ENCODE measurements at places on chromosomes 12 and 14.

GRCh38 chr14:101600891-101601605 lies 39.8 kb downstream of the DIO3 start:
- DNase-seq: peak; percentile 28

DNA sequence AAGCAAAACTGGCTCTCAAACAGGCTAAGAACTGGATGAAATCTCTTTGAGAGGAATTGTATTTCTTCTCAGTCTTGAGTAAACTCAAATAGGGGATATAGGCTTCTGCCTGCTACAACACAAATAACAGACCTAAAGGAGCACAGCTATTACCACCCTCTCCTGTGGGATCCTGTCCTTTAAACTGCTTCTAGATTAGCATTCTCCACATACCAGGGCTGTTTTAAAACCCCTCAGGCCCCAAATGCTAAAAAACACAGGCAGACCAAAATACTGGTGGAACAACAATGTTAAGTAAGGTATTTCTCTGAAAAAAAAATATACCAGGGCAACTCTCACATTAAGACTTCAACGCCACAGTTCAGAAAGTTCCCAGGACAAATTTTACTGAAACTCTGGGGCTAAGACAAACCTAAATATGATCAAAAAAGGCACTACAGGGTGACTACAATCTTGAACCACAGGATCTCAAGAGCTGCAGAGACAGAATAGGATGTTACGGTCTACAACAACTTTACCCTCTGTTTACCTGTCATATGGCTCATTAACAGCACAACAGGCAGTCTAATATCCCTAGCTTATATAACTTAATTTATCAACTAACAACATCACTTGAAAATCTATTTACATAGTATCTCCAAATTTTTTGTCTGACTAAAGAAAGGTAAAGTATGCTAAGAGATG lies 7.2 kb downstream of the CPNE8 start:
- DNase-seq: no peak

- no peak for DNase-seq
Observed at GRCh38 chr12:24411948-24412347, 462.5 kb upstream of the SOX5 start.

DNA sequence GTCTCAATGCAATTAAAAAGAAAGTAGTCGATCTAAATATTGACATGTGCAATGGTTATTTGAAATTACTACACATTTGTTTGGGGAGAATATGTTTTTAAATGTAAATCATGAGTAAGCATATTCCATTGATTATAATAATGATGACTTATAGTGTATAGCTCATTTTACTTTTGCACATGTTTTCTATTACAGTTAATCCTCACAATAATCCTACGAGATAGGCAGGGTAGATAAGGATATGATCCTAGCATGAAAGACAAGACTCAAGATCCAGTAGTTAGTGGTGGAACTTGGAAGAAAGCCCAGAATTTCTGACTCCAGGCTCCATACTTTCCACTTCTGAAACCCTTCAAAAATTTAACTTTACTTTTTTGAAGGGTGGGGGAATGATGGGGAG lies 94.0 kb downstream of the NAV3 start:
- DNase-seq: no peak

DNA sequence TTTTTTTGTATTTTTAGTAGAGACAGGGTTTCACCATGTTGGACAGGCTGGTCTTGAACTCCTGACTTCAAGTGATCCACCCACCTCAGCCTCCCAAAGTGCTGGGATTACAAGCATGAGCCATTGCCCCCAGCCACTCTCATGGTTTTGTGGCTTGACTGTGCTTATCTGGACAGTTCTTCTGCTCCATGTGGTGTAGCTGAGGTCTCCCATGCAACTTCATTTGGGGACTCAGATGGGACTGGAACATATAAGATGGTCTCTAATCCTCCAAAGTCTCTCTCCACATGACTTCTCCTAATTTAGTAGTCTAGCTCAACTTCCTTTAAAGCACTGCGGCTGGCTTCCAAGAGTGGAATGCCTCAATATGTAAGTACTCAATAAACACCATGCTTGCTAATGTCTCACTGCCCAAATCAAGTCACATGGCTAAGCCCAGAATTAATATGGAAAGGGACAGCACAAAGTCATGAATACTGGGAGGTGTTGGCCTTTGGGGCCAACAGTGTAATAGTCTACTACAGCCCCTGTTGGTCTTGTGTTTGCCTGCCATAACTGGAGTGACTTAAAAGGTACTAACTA lies 7.4 kb downstream of the INHBC start:
- no peak for DNase-seq

GRCh38 chr12:123427036-123427769 lies 9.3 kb downstream of the RILPL2 start:
- DNase-seq: no peak

DNA sequence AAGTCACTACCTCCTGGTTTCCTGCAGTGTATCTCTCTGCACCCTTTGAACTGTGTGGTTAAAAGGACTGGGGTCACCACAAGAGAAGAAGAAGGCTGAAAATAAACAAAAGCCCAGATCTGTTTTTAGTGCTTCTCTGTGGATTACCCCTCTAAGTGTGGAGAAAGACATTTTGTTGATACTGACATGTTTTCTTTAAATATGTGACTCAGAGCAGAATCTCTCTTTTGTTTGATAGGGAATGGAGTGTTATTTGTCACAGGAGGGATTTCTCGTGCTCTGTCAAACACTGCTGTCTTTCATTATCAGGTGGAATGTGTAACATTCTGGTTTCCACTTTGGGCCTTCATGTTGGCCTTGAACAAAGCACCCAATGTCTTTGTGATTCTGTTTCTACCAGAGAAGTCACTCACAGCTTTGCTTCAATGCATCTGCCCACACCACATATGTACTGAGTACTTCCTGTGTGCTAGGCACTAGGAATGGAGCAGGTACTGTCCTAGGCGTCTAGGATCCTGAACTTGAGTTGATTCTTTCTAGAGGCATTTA lies 82.1 kb downstream of the PLXNC1 start:
- DNase-seq: no peak

- DNase-seq: no peak
Observed at GRCh38 chr12:4866299-4866698, 43.4 kb upstream of the KCNA1 start.

DNA sequence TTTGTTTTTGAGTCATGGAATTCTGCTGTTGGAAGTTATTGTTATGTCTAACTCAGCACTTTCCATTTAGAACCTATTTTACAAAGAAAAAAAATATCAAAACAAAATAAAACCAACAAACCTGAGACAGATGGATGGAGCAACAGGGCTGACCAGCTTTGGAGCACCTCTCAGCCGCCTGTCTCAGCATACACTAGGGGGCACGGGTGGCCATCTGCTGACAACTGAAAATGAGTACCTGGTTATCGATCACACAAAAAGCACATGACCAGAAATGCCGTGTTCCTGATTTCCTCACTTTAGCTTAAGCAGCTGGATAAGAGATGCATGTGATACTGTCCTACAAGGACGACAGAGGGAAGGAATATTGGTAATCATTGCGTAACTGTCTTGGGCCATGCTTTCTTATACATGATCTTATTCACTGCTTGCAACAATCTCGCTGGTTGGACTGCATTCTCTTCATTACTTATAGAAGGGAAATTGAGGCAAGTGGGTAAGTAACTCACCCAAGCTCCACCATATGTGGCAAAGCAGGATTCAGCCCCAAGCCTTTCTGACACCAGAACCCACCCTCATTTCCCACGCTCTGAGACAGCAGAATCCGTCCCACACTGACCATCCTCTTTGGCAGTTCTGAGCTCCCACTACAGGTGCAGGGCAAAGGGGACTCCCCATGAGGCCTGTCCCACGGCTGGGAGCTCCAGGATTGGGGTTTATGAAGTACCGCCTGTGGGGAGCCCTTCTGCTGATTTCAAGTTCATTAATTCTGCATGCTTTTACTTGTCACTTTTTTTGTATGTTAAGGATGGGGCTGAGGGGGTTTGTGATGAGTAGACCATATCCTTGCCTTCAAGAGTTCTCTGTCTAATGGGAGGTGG lies 43.5 kb downstream of the C14orf132 start:
- DNase-seq: no peak

DNA sequence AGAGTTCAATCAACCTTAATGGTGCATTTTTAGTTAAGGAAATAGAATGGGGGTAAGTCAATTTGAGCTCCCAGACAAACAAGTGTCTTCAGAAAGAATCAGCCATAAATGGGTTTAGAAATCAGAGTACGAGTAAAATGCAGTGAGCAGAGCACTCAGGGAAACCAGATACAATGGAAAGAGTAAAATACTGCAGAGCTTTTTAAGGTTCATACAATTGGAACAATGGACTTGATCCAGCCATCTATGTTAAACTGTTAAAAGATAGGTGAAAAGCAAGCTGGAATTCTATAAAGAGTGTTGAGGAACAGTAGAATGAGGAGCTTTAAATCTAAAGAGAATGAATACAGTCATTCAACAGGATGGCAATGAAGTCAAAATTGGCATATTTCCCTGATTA lies 23.8 kb upstream of the PCNX4 start:
- DNase-seq: no peak

DNA sequence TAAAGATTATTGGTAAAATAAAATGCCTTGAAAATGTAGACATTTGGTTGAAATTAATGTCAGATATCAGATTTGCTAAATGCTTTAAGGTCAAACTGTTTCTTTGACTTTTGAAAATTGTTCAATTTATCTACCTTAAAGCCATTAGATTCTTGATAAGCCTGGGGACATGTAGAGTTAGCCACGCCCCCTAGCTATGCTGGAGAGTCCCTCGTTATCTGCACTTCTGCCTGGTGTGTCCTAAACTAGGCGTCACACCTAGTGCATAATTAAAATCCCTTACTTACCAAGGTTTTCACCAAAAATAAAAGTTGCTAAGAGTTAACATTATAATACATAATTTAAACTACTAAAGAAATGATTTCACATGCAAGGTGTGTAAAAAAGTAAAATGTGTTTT lies 79.5 kb downstream of the EGLN3 start:
- no peak for DNase-seq

DNA sequence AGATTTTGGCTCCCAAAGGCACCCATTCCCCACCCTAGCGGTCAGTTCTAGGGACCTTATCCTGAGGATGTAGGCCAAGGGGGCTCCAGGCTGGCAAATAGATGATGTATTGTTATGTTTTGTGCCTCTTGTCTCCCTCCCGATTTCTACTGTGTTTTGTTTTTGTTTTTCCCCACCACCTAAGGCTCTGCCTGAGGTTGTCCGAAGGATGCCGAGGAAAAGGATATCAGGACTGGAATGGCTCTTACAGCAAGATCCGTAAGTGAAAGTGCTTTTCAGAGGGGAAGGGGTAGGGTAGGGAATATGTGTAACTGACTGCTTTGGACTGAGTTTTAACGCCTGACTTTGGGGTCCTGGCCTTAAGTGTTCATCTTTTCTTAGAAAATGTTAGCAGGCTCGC lies 6.6 kb downstream of the FOXG1 start:
- no peak for DNase-seq

DNA sequence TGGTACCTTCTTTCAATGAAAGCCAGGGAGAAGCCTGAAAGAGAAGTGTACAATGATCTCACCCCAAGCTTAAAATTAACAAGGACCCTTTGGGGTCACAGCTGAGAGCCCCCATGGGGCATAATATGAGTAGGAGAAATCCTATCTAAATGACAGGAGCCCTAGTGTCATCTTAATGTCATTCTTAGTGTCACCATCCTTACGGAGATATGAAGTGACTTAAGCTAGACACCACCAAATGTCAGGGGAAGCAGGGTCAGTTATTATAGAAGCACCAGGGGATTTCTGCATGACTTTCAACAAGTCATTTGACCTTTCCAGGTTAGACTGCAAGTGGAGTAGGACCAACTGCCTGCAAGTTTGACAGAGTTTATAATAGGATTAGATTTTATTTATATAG lies 28.9 kb upstream of the STON2 start:
- DNase-seq: no peak

GRCh38 chr12:108594323-108594903 lies 3.5 kb downstream of the TMEM119 start:
- no peak for DNase-seq

DNA sequence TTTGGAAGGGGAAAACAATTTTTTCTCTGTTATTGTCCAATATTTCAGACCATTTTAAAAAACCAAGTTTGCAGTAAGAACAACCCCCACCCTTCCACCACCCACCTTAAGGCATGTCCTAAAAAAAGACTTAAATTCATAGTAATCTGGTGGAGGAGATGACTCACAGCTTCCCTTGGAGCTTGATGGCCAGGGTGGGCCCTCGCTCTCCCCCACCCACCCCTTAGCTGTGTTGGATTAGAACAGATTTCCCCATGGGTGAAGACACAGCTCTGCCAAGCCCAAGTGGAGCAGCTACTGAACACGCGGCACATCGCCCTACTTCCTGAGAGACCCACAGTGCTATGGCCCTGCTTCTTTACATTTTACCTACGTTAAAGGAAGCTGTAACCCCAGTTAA lies 140.3 kb downstream of the GCH1 start:
- DNase-seq: no peak

DNA sequence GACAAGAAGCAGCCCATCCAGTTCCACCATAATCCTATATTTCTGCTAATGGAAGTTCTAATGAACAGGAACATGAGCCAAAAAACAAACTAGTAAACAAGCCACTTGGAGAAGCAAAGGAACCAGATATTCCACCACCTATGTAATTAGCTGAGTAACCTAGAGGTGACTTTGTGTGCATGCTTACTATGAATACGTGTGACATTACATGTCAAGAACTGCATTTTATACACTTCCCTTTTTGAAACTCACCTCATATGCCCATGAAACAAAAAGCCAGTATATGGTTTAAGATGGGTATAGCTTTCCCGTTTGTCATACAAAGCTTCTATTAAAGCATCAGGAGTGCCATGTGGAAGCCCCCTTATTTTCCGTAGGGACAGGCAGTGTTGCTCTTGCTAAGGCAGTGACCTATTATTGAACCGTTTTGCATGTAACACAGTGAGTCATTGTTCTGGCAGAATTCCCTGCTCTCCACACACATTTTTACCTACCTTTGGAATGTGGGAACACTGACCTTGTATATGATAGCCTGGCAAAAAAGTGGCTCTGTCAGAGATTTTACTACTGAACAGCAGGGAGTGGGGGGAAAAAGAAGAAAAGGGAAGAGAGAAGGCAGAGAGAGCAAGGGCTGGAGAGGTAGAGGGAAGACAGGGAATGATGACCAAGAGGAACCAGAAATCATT lies 34.8 kb upstream of the FRMD6 start:
- no peak for DNase-seq

- no peak for DNase-seq
Observed at GRCh38 chr12:103197725-103198388, 240.4 kb downstream of the ASCL1 start.

GRCh38 chr12:119500209-119500608 lies 93.4 kb upstream of the TMEM233 start:
- DNase-seq: no peak

- no peak for DNase-seq
Observed at GRCh38 chr12:57548488-57548887, 1.4 kb upstream of the KIF5A start.

DNA sequence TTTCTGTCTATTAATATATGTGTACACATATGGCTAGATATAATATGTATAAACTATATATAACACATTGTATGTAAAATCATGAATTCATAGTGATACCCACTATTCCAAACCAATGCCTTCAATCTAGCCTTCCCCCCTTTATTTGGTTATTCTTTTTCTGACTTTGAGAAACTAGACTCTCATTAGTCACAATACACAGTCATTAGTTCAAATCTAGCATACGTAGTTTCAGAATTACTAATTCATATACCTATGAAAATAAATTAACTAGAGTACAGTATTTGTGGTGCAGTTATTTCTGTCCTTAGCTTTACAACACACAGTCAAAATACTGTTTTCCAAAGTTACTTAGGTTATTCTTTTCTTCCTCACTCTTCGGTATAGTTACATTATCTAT lies 268.2 kb downstream of the DPF3 start:
- no peak for DNase-seq

- no peak for DNase-seq
Observed at GRCh38 chr12:120817559-120818330, 86.4 kb downstream of the SPPL3 start.

GRCh38 chr14:28676479-28676878 lies 90.1 kb upstream of the FOXG1 start:
- no peak for DNase-seq

Data from liver (tissue), 10 donors.